ENCODE measurements at places on chromosomes 3 and 15. TPM values are rescaled to one million over a fixed set of nuclear protein-coding genes. Genes with fewer than 3 reads are reported as not detected.

- DNase-seq: peak; percentile 72
Observed at GRCh38 chr15:63610209-63610841, 13.1 kb downstream of the FBXL22 start.

- DNase-seq: no peak
Observed at GRCh38 chr3:81908561-81908960, 147.1 kb upstream of the GBE1 start.

GRCh38 chr15:63381301-63382204 is at the start of gene CA12:
Gene CA12, minus strand, starts transcription at chr15:63381846. Its CDS starts 126 bp downstream, at chr15:63381720.
- peak; percentile 59 for DNase-seq

DNA sequence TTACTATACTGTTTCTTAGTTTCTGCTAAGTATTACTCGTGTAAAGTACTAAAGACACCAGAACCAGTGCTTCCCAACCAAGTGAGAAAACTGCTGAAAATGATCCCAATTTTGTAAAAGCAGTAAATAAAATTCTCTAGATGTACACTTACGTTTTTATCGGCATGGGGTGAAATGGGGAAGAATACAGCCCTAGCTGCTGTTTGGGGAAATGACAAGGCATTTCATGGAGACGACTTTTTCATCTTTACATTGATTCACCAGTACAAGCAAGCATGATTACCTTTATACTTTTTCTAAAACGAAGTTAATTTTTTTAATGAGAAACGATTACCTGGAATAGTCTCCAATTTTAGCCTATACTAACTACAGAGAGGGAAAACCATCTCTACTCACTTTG is 1.4 kb downstream of the PSMD6 start:
- DNase-seq: no peak

Gene SUSD5
- total RNA-seq: 2.0 TPM

Gene GOLGA8M
- total RNA-seq: not detected

Measured in glutamatergic neuron (in vitro differentiated cells).